GM04503 (cell line): ENCODE measurements at places on chromosomes 11 and 22.

DNA sequence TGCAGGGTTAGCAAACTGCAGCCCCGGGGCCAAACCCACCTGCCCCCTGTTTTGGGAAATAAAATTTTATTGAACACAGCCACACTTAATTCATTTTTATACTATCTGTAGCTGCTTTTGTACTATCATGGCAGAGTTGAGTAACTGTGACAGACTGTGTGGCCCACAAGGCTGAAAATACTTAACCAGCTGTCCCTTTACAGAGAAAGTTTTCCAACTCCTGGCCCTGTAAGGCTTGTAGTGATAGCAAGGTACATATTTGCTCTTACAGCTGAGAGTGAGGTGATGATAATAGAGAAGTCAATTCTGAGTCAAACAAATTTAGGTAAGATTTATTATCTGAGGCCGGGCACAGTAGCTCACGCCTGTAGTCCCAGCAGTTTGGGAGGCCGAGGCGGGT, 87.4 kb upstream of the SLC6A5 start:
- no peak for DNase-seq

GRCh38 chr11:114154271-114155047, 94.9 kb downstream of the ZBTB16 start:
- DNase-seq = no peak

GRCh38 chr22:47705350-47705749, 942.9 kb downstream of the TBC1D22A start:
- no peak for DNase-seq

DNA sequence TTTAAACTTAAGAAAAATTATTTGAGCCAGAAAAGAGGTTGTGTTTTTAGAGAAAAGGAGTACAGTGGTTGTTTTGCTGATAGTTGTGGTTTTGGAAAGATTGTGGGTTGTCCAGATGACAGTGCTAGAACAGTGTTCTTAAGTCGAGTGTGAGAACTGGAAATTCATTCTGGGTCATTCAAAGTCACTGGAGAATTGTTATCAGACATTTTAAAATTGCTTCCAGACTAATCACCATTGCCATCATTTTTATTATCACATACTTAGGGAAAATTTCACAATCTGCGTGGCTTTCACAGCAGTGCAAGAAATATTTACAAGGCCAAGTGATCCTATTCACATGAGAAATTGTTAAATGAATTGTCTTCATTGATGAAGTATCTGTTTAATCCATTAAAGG, 242.2 kb upstream of the DDI1 start:
- DNase-seq = peak; percentile 60

GRCh38 chr11:133082453-133082781, 449.9 kb downstream of the OPCML start:
- no peak for DNase-seq

GRCh38 chr11:117189191-117189940, 9.8 kb upstream of the TAGLN start:
- DNase-seq = no peak

DNA sequence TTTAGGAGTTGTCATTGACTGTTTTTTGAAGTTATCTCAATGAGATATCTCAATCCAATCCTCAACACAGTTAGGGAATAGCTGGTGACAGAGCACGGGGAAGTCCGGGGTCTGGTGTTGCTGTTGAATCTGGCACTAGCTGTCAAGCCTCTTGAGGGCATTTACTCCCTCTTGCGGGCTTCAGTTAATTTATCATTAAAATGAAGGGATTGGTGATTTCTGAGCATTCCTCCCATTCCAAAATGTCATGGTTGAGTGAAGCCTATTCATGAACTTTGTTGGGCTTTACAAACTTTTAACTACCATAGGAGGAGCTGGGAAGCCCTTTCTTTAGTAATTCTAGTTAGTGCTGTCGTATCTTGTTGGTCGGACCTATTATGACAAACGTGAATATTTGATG, 40.2 kb downstream of the UVRAG start:
- no peak for DNase-seq

DNA sequence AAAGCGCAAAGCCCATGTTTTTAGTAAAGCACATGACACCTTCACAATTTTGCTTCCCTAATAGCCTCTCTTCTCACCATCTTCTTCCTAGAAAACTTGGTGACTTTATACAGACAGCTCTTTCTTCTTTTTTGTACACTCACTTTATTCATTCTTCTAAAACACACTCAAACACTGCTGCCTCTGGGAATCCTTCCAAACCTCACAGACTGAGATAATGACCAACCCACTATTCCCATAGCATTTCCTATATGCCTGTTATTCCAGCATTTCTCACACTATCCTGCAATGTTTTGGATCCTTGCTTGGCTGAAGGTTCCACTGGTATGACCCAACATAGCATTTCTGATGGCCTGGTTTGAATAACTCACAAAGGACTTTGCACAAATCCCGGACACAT, 442.1 kb upstream of the CCDC90B start:
- no peak for DNase-seq

DNA sequence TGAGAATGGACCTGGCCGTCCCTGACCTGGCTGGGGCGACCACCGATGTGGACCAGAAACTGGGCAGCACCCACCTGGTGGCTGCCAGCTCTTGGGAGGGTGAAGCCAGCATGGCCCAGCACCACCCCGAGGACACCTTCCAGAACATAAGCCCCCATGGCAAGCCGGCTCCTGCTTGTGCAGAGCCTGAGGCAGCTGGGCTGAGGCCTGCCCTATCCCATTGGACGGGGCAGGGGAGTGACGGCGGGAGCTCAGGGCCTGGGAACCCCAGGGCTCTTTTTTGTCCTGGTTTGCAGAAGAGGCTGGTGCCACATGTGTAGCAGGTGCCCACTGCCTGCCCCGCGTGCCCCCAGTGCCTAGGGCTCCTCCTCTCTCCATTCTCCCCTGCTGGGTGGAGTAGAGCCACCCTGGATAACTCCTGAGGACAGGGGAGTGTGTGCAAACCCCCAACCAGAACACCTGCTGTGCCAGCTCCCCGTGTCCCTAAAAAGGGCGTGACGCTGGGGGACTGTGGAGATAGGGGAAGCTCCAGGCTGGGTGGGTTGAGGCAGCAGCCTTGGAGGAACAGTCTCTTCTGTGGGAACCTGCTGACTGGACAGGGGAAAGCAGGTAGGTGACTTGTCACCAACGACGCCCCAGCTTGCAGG, 11.9 kb downstream of the DUSP8 start:
- no peak for DNase-seq

DNA sequence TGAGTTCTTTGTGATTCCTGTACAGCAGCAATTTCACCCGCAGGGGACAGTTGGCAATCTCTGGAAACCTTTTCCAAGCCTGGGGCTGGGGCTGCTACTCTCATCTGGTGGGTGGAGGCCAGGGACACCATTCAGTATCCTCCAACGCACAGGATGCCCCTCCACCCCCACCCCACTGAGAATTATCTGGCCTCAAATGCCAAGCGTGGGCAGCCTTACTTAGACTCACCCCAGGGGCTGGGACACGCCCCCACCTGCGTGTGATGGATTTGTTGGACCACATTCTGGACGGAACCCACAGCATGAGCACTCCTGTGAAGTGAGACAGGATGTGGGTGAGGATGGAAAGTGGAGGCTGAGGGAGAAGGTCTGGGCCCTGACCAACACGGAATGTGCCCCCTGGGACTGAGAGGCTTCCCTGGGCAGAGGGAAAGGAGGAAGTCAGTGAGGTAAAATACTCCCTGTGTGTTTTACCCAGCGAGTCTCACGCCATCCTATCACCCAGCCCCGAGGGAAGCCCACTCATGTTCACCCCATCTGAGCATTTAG, 13.7 kb downstream of the RASD2 start:
- no peak for DNase-seq

GRCh38 chr11:75334402-75334891, 17.0 kb downstream of the ARRB1 start:
- DNase-seq = no peak

DNA sequence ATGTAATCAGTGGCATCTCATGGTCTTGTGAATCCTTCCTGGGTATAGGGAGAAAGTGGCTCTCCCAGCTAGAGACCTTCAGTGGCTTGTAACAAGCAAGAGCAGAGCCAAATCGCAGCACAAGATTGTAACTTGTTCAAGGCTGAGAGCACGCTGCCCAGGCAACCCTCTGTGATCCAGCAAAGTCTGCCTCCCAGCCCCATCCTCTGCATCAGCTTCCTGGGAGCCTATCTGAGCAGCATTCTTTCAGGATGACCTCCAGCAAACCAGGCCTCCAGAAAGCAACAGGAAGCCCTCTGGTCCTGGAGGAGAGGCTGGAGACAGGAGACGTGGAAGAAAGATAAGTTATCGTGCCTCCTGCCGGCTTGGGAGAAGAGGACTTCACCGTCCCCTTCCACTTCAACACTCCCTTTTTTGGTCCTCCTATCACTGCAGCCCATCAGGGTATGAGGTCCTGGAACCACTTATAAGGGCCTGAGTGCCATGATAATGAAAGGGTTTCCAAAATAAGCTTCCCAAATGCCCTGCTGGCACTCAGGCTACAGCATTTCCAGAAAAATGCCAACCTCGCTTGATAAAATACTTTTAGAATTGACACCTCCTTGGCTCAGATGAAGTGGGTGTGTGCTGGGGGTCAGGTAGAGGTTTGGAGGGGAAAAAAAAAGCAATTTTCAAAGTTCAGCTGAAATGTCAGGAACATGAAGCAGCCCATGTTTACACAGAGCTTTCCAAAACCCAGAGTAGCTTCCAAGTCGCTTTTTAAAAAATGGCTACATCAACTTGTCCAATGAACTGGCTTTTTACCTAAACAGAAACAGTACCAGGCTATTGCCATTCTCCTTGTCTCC, 80.2 kb downstream of the PLEKHA7 start:
- no peak for DNase-seq

- DNase-seq = no peak
Observed at GRCh38 chr11:8873741-8874405, 37.1 kb upstream of the AKIP1 start.

GRCh38 chr11:35536470-35536869, 11.1 kb upstream of the PAMR1 start:
- no peak for DNase-seq

GRCh38 chr22:48517039-48518030, 1310.3 kb downstream of the BRD1 start:
- DNase-seq = no peak

GRCh38 chr11:67483831-67484665, 1.2 kb downstream of the AIP start:
- no peak for DNase-seq

GRCh38 chr11:46380340-46381047, 975 bp upstream of the MDK start:
- no peak for DNase-seq

GRCh38 chr22:34010259-34010658, 90.0 kb upstream of the LARGE1 start:
- DNase-seq = no peak

DNA sequence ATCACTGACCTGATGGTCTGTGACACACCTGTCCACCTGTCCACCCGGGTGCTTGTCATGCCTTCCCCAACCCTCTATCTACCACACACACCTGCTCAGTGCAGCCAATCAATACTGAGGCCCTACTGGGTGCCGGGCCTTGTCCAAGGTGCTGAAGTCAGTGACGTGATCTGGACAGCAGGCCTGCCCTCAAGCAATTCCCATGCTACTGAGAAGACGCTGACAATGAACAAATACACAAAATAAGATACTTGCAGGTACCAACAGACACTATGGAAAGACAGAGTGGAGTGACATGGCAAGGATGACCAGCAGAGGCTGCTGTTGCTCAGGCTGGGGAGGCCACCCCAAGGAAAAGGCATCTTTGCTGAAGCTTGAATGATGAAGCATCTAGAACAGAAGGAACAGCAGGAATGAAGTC, 21.2 kb downstream of the PLAAT3 start:
- DNase-seq = no peak

- no peak for DNase-seq
Observed at GRCh38 chr11:17233101-17233500, 25.3 kb upstream of the PIK3C2A start.

DNA sequence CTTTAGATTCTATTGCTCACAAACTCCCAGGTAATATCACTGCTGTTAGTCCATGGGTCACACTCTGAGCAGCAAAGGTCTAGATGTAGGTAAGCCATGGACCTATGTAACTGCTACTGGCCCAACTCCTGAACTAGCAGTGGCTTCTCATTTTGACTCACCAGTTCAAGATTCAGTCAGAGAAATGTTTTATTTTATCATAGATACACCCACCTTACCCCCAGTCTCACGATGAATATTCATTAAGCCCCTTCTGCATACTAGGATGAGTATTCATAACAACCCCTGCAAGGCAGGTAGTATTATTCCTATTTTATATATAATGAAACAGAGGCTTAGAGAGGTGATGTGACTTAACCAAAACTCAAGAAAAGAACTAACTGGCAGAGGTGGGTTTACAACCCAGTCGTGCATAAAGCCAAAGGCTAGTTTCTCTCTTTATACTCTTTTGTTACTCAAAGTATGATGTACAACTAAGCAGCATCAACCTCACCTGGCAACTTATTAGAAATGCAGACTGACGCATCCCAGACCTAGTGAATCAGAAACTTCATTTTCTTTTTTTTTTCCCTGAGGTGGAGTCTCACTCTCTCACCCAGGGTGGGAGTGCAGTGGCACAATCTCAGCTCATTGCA, 957.6 kb upstream of the CCDC90B start:
- no peak for DNase-seq
